ENCODE measurements at places on chromosomes 4 and X.

DNA sequence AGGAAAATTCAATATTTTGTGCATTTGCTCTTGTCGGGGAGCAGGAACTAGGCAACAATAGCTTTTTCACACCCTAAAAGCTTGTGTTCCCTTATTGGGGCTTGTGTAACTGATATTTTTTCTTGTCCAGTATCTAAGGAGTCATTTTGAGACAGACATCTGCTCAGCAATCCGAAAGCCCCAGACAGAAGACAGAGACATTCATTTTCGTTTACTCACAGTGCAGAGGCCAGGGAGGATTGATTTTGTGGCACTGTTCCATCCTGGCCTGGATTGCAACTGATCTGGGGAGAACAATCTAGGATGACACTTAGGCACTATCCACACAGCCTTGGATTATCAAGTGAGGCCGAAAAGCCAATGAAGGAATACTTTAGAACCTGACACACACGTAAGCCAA is 27.4 kb upstream of the PLAC1 start:
- no peak for DNase-seq

GRCh38 chrX:22603060-22603459 is 330.3 kb downstream of the CBLL2 start:
- no peak for DNase-seq

GRCh38 chrX:110588164-110588563 is 207.5 kb downstream of the CHRDL1 start:
- no peak for DNase-seq

DNA sequence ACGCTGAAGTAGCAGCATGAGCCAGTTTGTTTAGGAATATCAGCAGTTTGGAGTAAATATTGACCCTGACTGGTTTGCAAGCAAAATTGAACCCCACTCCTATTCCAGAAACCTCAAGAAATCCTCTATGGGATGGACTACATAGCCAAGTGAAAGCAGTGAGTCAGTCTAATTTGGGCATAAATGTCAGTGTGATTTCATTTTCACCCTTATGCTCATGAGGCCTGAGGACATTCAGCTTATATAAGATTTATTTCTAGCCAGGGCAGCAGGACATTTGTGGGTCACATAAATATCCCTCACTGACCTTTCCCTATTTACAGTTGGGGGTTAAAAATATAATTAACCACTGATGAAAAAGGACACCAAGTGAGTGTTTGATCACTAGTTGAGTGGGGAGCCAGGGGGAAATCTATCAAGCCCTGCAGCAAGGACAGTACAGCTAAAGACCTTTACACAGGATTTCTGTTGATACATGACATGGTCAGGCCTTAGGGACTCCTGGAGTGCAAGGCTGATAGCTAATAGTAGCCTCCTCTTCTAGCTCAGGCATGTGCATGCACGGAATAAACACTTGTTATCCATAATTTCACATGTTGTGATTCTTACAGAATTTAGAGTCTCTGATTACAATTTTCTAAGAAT is 996.9 kb upstream of the GRIA3 start:
- DNase-seq, result no peak

DNA sequence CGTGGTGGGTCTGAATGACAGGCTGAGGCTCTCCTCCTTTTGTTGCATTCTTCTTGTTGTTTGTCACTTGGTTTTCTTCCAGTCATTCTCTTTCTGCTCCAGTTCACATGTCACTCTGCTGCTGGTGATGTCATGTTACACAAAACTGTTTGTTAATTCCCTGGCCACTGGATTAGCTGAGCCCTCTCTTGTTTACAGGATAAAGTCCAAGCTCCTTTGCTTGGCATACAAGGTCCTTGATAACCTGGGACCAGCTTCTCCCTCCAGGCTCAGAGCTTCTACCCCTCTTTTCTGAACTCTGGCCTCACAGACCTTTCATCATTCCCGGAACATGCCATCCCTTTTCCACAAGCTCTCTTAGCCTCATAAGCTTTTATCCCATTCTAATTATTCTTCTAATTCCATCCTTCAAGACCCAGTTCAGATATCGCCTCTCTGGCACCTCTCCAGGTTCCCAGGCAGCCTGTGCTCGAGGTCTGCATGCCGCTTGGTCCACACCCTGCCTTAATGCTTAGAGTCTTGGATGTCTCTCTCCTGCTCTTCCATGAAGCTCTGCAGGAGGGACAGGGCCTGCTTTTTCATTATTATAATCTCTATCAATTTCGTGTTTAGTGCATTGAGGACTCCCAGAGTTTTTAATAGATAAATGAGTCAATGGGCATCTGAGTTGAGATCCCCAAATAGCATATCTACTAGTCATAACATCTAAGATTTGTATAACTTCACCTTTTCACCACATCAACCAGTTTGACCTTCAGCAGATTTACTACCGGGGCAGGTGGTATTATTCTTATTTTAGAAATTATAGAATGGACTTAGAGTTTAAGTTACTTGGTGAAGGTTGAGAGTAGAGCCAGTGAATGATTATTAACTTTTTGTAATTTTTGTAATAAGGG is 98.7 kb downstream of the TMEM131L start:
- DNase-seq, result no peak

DNA sequence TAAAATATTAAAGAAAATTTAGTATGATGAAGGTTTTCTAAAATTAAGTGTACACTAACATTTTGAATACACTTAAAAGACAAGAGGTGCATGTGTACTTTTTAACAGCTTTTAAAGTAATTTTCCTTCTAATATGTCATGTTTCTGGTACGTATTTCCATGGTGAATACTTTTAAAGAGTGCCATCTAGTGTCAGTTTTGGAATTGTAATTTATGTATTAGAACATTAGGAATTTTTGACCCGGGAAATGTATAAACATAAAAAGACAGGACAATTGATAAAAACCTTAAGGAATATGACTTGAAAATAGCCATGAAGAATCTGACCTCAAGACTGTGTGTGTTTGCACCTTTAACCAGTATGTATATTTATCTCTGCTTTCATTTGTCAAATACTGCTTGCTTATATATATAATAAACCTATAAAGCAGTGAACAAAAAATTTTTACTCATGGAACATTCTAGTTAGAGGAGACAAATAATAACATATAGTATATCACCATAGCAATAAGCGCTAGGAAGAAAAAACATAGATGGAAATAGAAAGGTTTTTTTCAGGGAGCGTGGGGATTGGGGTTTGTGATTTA is 7.2 kb downstream of the GSTCD start:
- DNase-seq, result no peak

DNA sequence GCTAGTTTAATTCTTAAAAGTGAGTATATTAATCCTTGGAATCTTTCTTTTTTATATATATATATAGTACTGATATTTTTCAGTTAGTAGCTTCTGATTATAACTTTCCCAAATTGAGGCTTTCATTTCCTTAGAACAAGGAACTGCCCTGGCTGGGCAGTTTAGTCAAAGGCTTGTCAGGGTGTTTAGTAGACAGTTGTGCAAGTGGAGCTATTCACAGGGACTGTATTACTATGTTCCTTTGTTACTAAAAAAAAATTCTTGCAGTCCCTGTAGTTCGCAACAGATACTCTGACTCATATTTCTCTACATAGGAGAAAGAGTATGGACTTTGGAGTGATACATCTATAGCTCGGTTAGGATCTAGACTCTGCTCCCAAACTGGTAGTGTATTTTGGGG is 20.8 kb downstream of the USO1 start:
- no peak for DNase-seq

DNA sequence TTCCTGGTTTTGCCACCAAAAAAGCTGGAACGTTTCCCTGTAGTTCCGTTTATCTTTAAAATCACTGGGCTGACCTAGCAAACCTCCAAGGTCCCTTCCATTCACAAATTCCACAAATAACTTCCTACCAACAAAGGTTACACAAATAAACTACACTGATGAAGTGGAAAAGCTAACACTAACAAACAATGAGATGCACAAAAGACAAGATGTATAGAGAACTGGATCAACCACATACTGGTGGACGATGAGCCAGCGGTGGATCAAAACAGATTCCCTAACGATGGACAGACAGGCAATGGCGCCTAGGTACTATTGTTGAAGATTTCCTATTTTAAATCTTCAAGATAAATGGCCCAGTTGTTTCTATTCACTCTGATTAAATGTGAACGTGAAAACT is 15.5 kb downstream of the AFAP1 start:
- DNase-seq, result no peak

- DNase-seq, result no peak
Observed at GRCh38 chr4:97720869-97721432, 422.3 kb downstream of the STPG2 start.

DNA sequence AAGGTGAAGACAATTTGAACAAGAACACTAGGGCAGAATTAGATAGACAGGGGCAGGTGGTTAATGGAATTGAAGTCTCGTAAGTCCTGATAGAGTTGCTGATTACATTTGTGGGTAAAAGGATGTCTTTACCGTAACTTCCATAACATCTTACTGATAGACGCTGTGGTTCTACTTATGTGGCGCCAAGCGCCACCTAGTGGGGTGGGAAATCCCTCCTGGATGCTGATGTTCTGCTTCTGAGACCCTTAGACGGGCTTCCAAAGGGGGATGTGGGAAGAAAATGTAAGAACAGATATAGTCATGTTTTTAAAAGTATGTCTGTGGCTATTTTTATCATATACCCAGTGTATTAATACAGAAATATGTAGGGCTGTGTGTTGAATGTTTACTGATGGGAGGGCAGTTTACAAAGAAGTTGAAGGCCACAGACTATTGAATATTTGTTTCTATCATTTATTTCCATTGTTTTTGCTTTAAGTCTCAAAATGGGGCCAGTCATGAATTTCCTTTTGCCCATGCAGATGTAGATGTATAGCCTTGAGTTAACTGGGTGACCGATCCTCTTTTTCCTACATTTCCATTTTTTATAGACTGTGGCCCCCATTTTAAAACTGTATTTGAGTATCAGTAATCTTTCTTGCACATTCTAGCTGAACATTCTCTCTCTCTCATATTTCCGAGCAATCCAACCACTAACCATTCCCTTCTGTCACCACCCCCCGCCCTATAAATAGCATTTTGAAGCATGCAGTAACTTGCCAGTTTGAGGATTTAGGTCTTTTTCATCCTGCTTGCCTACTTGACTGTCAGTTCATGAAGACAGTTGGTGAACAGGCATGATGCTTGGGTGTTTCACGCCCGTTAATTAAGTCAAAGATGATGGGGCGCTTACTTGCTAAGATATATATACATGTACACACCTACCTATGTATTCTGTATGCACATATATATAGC is 12.1 kb upstream of the TLR8 start:
- peak; percentile 8 for DNase-seq

- no peak for DNase-seq
Observed at GRCh38 chr4:31662951-31663350, 942.8 kb downstream of the PCDH7 start.

GRCh38 chr4:104412344-104412743 is 82.3 kb downstream of the CXXC4 start:
- DNase-seq, result no peak

GRCh38 chrX:97672608-97673007 is 788.9 kb downstream of the RPA4 start:
- DNase-seq, result no peak

DNA sequence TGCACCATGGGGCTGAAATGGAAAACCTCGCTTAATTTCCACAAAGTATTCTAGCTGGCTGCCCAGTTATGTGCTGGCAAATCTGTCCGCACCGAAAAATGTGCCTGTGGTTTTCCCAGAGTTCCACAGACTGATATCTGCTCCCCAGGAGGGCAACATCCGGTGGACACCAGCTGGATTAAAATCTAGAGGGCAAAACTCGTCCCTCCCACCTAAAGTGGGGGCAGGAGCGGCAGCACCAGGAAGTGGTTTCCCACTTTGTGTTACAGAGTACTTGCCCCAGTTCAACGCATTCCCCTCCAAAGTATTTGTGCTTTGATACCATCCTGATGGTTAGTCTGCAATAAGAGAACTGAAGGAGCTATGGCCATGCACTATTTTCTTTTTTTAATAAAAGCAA is 187.6 kb downstream of the TSPAN5 start:
- no peak for DNase-seq

GRCh38 chr4:66475596-66475995 is 805.3 kb upstream of the EPHA5 start:
- DNase-seq, result no peak

DNA sequence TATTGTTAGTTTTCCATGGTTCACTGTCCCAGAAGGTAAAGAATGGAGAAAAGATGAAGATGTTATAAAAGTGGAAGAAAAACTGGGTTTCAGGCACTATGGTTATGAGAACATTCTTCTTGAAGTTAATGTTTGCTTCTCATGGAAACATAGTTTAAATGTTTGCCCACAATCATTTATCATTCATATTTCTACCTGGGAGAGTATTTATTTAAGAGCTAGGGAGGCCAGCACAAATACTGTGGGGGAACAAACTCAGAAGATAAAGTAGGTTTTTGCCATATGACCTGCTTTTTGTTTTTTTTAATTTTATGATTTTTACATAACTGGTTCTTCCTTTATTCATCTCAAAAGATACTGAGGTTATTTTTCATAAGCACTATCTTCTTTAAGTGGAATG is 96.8 kb downstream of the GC start:
- DNase-seq, result no peak

DNA sequence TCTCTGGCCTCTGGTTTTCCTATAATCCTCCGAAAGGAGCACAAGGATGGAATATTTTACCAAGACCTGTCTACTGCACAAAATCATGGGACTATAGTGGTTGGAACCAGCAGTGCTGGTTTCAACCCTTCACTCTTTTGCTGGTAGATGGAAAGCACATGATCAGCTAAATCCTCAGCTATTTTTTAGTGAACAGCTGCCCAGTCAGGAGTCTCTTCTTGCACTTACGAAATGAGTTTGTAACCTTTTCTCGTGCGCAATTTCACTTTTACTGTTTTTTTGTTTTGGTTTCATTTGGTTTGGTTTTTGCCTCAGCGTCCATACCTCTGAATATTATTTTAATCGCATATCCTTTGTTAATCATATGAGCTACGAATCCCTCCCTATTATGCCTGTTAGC is 418.5 kb upstream of the CPEB2 start:
- no peak for DNase-seq

GRCh38 chr4:176320976-176321361 is 1.2 kb downstream of the SPCS3 start:
- DNase-seq, result no peak

DNA sequence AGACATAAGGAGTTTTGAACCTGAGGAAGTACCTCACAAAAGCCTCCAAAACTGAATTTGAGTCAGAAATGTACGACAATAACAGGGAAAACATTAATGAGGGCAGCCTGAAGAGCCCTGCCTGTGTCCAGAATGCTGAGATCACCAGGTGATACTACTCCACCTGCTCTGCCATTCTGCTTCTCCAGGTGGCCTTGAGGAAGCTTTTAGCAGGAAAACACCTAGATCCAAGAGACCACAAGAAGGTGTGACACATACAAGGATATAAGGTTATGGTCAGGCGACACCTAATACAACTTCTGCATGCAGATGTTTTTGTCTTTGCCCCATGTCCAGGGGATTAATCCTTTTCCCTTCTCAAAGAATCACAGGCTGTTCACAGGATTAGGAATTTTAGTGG is 15.3 kb downstream of the SOWAHB start:
- no peak for DNase-seq

GRCh38 chr4:94970650-94971049 is 212.9 kb downstream of the BMPR1B start:
- DNase-seq, result no peak

Data from CD8-positive, alpha-beta memory T cell (primary cell).